ENCODE measurements at places on chromosomes 5 and 9.

DNA sequence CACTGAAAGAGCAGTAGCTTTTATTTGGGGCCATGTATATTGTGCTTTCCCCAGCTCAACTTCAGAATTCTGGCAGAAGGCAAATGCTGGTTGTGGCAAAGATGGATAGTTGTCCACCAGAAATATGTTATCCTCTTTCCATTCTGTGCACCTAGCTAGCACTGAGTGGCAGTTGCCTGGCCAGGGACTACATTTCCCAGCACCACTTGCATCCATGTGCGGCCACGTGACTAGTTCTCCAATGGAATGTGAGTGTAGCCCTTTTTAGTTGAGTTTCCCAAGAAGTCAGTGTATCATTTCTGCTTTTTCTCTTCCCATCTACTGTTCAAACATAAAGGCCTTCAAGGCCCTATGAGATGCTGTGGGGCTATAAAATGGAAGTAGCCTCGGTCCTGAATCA is 354.0 kb upstream of the CLINT1 start:
- no peak for DNase-seq

- no peak for DNase-seq
Measured at GRCh38 chr5:378976-379742, 57.6 kb downstream of the AHRR start.

DNA sequence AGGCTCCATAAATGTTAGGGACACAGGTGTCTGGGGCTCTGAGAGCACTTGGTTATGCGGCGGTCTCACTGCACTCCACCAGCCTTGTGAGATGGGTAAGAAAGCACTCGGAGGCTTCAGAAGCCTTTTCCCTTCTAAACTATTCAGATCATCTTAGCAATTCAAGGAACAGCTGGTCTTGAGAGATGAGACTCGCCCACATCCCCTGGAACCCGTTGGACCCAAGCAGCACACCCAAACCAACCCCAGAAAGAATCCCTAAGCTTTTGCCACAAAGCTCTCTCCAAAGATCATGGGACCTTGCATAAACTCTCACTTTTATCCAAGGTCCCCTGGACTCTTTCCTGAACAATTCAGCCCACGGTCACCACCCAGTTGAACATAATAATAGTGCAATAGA is 90.2 kb downstream of the RAPGEF1 start:
- DNase-seq: no peak

DNA sequence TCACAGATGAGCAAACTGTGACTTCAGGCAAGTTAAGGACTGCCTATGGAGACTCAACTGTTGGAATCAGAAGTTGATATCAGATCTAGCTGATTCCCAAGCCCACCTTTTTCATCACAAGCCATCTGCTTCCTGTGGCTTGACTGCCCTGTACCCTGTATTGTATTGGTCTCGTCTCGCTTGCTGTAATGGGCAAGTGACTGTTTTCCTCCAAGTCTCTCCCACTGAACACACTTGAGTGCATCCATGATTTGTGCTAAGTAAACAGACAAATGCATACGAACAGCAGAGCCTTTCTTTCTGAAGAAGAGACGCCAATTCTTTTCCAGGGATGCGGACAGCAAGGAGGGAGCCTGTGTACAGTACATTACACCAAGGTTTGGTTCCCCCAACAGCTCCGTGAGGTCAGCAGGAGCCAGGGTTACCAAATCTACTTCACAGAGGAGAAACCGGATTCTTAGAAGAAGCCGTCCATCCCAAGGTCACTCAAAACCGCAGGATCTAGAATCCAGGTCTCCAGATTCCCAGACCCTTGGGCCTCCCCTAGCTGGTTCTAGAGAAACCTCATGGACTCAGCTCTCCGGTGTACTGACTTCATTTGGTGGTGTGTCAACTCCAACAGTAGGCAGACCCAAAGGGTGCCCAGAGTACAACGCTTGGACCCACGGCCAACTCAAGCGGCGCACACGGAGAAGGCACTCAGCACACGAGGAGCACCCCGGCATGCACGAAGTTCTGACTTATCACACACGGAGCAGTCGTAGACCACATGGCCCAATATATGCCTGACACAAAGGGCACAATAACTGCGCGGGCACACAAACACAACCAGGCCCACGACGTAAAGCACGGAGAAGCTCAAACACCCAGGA is 1.1 kb downstream of the BAG1 start:
- DNase-seq: no peak
